ENCODE measurements at places on chromosomes 1 and 21.

- no peak for DNase-seq
Measured at GRCh38 chr1:225819346-225820192, 9.6 kb downstream of the EPHX1 start.

DNA sequence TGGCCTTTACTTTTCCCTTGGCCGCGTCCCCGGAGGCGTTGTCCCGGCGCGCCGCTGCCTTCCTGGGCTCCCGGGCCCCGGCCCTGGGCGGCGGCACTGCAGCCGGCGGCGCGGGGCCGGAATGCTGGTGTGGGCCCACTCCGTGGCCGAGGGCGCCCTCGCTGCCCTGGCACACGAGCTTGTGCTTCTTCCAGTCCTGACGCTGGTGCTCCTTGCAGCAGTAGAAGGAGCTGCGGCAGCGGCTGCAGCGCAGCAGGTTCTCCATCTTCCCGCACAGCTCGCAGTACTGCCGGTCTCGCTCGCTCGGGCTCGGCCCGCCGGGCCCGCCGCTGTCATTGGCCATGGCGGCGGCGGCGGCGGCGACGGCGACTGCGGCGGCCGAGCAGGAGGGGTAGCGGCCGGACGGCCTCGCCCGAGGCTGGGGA is 529 bp downstream of the EGLN1 start:
- DNase-seq, result no peak

DNA sequence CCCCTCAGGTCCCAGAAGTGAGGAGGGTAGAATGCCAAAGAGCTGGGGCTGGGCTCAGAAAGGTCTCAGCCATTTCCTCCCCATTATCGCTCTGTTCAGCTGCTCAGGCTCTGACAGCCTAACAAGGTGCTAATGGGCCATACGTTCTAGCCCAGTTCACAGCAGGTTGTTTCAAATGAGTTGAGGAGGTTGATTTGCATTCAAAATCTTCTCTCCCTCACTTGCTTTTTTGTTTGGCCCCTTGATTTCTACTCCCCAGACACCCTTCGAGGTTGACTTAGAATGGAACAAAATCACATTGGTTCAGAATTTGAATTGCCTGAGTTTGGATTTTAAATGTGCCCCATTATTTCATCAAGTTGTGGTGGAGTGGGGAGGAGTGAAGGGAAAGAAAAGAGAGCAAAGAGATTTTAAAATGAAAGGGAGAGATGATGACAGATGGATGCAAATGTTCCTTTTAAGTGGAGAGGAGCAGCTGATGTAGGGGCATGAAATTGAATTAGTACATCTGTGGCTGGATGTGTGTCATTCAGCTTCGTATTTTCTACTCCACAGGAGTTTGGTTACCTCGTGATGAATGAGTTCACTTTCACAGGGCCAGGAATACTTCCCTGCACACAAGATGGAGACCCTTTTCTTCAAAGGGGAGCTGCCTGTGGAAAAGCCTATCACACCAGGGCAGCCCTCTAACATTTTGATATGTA is 425.8 kb upstream of the CAMK1G start:
- no peak for DNase-seq

- DNase-seq, result no peak
Measured at GRCh38 chr21:16258844-16259611, 529.2 kb downstream of the USP25 start.

DNA sequence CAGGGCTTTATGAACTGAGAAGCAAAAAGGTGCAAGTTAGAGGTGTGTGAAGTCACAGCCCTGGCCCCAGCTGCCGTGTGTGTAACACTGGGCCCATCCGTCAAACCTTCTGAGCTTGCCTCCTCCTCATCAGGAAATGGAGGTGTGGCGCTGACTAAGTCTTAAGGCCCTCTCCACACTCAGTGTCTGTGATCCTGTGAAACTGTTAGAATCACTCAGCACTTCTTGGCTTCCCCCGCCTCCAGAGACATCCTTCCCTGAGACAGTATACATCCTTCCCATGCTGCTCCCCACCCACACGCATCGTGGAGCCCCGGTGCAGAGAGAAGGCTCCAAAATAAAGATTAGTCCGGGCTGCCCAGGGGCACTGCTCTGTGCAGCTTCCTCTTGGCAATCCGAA is 33.3 kb downstream of the LRP8 start:
- DNase-seq, result no peak

DNA sequence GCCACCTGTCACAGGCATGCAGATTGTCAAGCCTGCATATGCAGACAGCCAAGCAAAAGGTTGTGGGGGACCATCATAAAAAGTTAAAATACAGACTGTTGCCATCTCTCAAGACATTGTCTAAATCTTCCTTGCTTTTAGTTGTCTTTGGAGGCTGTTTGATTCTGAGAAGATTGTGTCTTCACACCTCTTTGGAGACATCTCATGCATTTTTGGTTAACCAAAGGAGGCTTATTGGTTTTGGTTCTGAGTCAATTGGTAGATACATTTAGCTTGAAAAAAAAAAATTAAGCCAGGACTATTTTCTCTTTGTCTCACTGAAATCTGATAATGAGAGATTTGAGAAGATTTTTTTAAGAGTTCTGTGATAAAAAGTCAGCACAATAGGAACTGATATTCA is 217.6 kb downstream of the LYPLAL1 start:
- DNase-seq, result no peak

DNA sequence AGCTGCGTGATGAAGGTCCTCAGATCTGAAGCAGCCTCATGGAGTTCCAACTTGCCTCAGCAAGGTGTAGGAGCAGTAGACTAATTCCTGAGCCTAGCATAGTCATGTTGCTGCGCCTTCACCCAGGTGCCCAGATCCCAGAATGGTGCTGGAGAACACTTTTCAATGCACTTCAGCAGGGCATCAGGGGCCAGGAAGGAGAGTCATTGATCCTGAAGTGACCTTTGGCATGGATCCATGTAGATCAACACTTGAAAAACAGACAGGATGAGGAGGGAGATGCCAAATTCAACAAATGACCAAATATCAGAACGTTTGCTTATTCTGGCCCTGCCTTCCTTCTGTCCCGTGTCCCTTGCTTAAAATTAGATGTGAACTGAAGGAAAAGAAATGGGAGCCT is 91.9 kb downstream of the LEPR start:
- DNase-seq, result no peak

- no peak for DNase-seq
Measured at GRCh38 chr1:204146965-204147364, 4.9 kb downstream of the ETNK2 start.

- DNase-seq, result no peak
Measured at GRCh38 chr1:89894210-89895201, 73.7 kb downstream of the LRRC8D start.

Measured in hippocampal formation (tissue), 2 donors.